LNCaP clone FGC (cell line): ENCODE measurements at places on chromosomes 5 and 9.

- no peak for DNase-seq
Measured at GRCh38 chr9:16787724-16788123, 82.7 kb downstream of the BNC2 start.

DNA sequence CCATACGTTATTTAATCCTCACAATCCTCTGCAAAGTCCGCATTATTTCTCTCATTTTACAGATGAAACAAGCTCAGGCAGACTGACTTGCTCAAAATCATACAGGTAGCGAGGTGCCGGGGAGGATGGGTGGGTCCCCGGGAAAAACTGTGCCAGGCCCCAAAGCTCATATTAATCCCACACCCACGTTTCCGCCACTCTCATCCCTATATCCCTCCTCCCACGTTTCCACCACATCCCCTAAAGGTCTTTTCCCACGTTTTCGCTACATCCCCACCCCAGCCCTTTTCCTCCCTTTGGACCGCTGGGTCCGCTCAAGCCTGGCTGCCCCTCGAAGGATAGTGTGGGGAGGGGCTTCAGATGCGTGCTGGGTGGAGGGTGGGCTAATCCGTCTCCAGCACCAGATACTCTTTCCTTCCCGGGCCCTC is 434 bp upstream of the FSD1L start:
- DNase-seq = no peak

DNA sequence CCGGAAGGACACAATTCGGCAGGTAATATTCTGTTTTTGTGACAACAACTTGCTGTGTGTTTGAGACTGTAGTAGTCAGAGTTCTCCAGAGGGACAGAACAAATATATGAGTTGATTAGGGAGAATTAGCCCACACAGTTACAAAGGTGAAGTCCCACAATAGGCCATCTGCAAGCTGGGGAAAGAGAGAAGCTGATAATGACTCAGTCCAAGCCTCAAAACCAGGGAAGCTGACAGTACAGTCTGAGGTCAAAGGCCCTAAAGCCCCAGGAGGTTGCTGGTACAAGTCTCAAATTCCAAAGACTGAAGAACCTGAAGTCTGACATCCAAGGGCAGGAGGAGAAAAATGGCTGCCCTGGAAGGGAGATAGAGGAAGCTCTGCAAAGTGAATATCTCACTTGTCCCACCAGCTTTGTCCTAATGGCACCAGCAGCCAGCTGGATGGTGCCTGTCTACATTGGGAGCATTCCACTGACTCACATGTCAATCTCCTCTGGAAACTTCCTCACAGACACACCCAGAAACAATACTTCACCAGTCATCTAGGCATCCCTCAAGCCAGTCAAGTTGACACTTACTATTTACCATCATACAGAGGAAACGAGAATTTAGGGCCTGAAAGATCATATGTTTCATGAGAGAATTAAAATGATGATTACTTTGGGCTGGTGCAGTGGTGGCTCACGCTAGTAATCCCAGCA is 36.3 kb upstream of the CTXN3 start:
- no peak for DNase-seq

DNA sequence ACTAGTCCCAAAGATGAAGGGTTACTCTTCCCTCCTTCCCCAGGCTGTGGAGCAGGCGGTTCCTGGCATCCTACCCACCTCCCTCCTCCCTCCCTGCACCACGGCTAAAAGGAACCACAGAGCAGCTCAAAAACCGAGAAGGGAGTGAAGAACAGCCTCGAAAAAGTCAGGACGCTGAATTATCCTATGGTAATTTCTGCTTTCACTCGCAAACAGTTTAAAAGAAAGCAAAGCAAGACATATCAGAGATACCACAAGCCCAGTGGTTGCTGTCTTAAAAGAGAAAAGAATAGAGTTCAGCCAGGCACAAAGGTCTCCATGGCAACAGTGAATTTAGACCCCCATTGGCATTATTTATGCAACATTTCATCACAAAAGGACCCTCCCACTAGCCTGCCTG is 315.4 kb downstream of the CTNND2 start:
- DNase-seq = no peak

- no peak for DNase-seq
Measured at GRCh38 chr5:37696190-37697021, 143.4 kb downstream of the GDNF start.

- peak; percentile 77 for DNase-seq
Measured at GRCh38 chr5:35162848-35163709, 67.2 kb downstream of the PRLR start.

DNA sequence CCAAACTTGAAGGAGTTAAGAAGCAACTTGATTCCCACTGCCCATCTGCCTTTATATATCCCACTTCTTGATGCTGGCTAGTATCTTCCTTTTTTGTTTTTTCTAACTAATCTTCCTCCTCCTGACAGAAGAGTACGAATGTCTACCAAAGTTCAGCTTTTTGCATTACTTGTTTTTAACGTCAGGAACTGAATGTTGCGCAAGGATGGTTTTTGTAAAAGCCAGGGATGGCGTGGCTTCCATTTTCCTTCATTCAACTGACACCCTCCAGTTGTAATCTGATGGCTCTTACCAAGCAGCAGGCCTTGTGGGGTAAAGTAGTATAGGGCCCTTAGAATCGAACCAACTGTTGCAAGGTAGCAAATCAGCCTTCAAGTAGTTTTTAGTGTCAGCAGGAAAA is 70.8 kb upstream of the GPR151 start:
- no peak for DNase-seq

DNA sequence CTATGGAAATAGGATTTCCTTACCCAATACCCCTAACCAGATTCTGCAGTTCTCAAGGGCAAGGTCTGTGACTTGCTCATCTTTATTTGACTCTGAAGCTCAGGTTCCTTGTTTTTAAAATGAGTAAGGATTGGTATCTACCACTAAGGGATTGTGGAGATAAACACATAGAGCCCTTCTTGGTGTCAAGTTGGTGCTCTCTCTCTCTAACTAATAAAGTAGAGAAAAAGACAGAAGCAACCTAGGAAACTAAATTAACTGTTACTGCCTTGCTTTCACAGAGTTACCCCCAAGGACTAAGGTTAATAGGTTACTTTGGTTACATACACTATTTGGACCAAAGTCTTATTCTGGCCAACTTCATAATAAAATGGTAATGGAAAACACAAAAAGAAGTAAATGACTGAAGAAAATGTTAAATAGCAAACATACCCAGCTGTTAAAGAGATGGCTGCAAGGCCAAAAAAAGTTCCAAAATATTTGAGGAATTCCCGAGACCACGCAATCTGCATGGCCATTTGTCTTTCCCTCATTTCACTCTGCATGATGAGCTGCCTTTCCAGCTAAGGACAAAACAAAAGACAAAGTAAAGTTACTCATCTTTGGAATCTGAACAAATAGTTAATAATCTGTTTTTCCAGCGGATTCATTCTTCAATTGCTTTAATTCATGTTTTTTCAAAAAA is 21.8 kb upstream of the RLN1 start:
- no peak for DNase-seq

DNA sequence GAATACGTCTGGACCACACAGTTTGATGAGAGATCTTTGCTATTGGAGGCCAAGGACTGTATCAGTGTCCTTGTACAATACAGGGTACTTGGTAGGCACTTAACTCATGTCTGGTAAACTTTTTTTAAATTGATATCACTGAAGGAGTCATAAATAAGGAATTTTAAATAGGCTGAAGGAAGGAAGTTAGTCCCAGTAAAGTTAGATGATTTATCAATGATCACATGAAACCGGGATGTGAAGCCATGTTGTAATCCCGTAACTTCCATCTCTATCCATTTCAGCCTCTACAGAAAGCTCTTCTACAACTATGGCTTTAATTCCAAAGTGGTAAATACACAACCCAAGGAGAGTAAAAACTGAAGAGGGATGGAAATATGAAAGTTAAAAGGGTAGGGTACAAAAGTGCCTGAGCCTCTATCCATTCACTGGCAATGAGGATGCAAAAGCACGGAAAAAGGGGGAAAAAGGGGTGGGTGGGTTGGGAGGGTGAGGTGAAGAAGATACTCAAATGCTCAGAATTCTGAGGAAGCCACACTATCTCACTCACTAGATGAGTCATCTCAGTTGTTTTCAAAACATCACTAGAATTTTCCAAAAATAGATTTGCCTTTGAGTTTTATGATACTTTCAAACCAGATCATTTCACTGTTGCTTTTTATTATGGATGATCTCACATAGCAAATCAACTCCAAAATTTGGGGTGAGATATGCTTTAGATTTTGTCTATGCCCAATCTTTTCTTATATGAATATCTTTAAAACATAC is 1053.5 kb downstream of the NR2F1-AS1 start:
- no peak for DNase-seq
